Tongue (tissue), 3 donors: ENCODE measurements at places on chromosomes 7 and 10. TPM values are rescaled to one million over a fixed set of nuclear protein-coding genes. Genes with fewer than 3 reads are reported as not detected.

KIAA1217 gene
- total RNA-seq: 36.0 TPM

EIF4H gene
- total RNA-seq: 219 TPM

AGAP9 gene
- 2.2 TPM for total RNA-seq

MAD1L1 gene
- total RNA-seq: 58.0 TPM

MYL10 gene
- 20.9 TPM for total RNA-seq

BAG3 gene
- 27.5 TPM for total RNA-seq

IFIT1B gene
- total RNA-seq: 0.92 TPM

ELOVL3 gene
- total RNA-seq: not detected

CYP3A7 gene
- total RNA-seq: 0.21 TPM

GRCh38 chr7:137950263-137950621 is 51.6 kb downstream of the CREB3L2 start:
- no peak for DNase-seq

DNA sequence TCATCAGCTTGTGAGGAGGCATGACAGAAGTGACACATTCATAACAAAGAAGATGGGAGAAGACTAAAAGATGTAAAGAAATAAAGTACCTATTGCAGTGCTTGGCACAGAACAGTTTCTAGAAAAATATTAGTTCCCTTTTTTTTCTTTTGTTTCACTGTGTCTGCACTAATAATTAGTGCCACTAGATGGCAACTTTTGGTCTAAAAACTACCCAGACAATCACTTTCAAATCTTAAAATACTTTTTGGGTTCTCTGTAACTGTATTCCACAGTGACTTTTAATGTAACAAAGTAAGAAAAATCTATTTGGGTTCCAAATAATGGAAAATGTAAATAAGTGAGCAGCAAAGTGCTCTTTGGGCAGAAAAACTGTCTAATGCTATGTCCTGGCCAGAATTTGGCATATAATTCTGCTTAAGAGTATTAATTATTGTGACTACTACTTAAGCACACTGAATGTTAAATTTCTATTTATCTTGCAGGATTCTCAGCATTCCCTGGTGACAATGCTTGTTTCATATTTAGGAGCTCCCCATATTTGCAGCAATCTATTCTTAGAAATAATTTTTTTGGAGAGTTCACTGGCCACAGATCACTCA is 134.8 kb upstream of the KIF5B start:
- peak; percentile 73 for DNase-seq

DNA sequence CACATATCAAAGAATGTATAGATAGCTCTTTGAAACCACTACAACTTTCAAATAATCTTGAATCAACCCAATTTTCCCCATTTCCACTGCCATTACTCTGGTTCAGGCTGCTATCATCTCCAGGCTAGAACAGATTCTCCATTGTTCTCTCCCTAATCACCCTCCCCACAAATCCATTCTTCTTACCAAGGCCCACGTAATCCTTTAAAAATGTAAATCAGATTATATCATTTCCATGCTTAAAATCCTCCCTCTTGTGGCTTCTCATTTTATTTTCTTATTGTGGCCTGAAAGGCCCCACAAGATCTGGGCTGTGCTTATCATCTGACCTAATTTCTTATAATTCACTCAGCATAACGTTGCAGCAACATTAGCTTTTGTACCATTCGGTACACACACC is 3.0 kb upstream of the PON1 start:
- no peak for DNase-seq

- DNase-seq: no peak
Measured at GRCh38 chr10:35304649-35305048, 31.7 kb upstream of the CCNY start.

DNA sequence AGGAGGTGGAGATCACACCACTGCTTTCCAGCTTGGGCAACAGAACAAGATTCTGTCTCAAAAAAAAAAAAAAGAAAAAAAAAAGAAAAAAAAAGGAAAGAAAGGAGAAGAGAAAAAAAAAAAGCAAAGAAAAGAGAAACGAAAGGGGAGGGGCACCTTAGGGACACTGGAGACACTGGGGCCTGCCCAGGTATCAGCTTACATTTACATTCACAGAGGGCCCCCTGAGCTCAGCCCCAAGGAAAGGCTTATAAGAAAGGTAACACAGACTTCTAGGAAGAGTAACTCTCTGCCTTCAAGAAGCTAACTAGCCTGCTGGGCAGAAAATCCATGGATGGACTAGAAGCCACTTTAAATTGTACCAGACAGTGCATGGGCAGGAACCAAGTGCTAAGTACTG is 108.8 kb downstream of the NPY start:
- DNase-seq: no peak

DNA sequence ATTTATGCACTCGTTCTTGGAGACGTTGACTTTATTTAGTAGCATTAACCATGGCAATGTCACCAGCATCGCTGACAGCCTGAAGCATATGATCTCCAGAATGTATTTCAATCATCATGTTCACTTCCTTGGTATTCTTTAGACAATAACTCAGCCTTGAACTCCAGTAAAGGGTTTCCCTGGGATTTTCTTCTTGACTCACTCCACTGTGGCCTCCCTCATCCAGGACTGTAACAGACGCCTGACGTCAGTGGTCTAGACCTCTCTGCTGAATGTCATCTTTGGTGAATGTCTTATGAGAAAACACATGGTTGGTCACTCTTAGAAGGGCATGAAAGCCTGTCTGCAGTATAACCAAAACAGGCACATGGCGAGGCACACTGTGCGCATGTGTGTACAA is 64.4 kb downstream of the EGFR start:
- DNase-seq: no peak

DNA sequence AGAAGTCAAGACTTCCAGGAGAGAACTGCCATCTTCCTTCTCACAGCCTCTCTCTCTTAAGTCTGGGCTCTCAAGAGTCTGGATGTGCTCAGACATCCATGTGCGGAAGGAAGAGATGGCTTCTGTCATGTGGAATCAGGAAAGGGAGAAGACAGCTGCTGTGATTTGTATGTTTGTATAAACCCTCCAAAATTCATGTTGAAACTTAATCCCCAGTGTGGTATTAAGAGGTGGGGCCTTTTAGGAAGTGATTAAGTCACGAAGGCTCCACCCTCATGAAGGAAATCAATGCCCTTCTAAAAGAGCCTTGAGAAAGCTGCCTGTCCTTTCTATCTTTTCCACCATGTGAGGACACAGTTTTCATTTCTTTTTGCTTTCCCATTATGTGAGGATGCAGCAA is 73.9 kb upstream of the PTN start:
- peak; percentile 43 for DNase-seq

DNA sequence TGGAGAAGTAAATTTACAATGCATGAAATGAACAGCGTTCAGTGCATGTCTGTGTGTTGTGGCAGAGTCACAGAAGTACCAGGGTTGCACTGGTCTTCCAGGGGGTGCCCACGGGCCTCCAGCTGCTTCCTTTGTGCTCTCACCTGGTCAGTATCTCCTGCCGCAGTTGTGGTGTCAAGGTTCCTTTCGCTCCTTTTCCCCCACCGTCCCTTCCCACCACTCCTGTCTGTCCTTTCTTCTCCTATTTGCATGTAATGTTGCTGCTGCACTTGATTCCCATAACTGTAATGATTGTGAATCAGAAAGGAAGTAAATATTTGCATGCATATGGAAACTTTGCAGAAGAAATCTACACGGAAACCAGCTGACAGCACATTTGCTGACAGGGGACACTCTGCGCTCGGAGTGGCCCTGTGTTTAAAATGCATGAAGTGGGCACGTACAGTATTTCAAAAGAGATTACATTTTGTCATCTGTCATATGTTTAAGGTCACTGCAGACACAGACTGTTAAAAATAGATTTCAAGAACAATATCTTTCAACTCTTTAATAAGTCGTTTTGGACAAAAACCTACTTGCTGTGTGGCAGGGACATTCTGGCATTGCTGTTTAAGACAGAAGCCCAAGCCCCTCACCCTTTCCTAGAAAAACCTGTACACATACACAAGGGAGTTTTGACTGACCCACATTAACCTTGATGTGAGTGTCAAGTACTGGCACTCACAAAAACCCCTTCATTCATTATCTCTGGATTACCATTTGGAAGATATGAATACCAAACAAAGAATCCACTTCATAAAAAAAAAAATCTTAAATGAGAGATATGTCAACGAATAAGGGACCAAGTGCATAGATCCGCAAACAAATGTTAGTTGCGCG is 336.7 kb upstream of the KLF6 start:
- peak; percentile 21 for DNase-seq

DNA sequence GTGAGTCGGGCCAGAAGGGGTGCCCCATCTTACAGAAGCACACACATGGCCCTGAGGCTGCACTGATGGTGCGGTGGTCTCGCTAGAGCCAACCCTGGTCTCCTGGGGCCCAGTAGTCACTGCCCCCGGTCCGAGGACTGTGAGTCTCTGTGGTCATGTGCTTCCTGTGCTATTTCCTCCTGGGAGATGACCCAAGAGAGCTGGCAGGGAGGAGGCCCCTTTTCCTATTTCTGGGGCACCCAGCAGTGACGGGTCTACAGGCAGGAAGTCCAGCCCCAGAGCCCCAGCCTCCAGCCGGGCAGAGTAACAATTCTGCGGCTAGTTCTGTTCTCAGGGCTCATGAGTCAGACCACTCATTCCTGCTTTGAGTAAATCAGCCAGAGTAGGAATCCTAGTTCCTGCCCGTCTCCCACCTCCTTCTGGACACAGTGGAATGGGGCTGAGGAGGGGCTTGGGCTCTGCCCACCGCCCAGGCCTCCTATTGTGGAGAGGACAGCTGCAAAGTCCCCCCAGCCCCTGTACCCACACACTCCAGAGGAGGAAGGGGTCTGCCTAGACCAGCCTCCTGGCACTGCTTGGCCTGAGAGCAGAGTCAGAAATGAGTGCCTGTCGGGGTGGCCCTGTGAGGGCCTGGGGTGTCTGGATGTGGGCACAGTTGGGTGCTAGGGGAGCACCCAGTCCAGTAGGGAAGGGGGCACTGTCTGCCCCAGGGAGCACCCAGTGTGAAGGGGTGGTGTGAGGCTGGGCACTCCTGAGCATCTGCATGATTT is 80.5 kb upstream of the PPIF start:
- peak; percentile 38 for DNase-seq

DNA sequence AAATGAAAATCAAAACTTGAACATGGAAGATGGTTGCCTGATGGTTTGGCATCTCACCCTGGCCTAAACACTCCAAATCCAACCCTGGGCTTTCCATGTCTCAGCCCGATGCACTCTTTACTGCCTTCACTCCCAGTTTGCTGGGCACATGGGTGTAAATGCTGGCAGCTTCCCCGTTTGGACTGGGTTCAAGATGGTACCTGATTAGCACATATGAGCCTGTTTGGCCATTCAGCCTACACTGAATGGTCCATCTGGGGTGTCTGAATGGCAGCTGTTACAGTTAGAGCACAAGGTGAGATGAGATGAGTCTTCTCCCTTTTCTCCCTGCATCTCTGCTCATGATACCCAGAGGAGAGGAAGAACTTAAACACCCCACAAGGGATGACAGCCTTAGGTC is 37.1 kb downstream of the ATXN7L1 start:
- no peak for DNase-seq

GRCh38 chr10:119198438-119198837 is 8.9 kb upstream of the GRK5 start:
- DNase-seq: no peak

- DNase-seq: no peak
Measured at GRCh38 chr10:35993591-35994515, 351.8 kb upstream of the FZD8 start.

DNA sequence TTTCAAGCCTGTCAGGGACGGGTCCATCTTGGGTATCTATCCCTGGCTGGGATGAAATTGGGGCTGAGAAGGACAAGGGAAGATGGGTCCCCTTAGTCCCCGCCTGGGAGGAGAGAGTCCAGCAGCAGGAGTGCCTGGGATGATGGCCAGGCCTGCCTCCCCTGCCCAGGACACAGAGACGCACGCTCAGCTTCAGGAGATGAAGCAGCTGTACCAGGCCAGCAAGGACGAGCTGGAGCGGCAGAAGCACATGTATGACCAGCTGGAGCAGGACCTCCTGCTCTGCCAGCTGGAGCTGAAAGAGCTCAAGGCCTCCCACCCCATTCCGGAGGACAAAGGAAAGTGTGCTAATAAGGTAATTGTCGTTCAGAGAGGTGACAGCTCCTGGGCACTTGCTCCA is 15.4 kb downstream of the CCDC136 start:
- peak; percentile 83 for DNase-seq

- peak; percentile 78 for DNase-seq
Measured at GRCh38 chr10:132417257-132417910, 20.4 kb downstream of the PWWP2B start.

DNA sequence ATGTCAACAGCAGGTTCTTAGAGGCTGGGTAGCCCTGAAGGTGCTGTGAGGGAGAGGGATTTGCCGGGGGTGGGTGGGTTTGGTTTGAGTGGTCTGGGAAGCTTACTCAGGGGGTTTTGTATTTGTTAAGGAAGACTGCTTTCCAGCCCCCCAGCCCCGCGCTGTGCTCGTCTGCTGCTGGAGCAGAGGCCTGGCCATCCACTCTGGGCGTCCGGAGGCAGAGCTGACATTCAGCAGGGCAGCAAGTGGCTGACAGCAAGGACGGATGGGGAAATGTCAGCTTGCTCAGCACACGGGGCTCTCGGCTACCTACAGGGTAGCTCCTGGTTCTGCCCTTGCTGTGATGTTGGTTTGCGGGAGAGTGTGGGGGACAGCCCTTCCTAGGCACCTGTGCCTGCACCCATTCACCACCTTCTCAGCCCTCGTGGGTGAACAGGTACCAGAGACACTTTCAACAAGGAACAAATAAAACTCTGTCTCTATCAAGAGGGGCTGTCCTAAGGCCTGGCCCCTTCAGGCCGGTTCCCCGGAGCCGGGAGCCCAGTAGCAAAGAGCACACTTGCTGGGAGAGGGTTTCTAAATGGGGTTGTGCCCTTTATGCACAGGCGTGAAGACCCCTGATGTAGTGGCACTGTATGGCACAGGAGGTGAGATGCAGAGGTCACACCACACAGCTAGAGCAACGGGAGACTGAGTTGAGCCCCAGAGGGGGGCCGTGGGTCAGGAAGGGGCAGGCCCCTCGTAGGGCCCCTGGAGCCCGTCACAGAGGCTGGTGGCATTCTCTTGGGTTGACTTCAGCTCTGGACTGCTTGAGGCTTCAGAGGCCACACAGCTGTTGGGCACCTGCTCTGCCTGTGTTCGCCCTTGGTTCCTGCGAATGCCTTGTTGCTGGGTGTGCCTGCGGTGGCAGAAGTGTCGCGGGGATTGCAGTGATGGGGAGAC is 72.2 kb upstream of the SHH start:
- DNase-seq: peak; percentile 10

DNA sequence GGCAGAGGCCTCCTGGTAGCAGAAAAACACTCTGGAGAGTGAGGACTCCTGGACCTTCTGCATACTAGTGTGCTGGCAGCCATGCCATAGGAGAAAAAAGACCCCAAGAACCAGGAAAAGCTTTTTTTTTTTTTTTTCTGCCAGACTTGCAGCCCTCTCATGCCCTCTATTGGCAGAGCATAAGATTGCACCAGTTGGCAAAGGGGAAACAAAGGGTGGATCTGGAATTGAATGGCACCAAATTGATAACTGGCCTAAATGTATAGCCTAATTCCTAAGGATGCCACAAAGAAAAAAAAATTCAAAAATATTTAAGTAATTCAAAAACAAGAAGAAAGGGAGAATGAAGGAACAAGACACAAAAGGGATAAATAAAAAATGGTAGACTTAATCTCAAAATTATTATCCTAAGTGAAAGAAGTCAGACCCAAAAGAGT is 112.5 kb upstream of the GHITM start:
- DNase-seq: peak; percentile 10

GRCh38 chr7:35754741-35755140 is 46.1 kb upstream of the SEPTIN7 start:
- no peak for DNase-seq
